Foreskin melanocyte (primary cell): ENCODE measurements at places on chromosomes 7 and 10.

DNA sequence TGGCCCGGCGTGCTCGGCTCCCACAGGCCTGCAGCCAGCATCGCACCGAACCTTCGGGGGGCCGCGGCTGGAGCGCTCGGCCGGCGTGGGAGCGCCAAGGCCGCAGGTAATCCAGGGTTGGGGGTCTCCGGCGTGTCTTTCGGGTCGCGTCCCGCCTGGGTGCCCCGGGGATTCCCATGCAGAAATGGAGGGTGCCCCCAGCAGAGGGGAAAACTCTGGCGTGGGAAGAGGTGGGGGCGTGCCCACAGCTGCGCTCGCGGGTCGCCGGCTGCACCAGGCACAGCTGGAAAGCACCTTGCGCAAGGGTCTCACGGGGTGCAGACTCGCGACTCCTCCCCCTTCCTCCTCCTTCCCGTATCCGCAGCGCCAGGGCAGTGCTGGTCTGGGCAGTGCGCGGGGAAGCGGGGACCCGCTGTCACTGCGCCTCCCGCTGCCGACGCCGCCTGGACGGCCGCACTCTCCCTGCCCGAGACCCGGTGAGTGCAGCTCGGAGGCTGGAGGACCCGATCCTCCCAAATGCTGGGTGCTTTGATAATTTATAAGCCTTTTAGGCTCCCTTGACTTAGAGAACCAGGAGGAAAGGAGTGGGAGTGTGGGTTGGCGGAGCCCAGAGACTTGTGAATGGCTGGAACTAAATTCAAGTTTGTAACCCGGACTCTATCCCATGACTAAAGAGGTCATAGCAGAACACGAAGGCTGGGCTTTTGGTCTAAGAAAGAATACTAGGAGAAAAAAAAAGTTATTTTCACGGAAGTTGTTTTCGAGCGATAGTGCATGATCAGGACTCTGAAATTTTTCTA lies 489 bp downstream of the MAP3K8 start:
- DNase-seq, result peak; percentile 49

DNA sequence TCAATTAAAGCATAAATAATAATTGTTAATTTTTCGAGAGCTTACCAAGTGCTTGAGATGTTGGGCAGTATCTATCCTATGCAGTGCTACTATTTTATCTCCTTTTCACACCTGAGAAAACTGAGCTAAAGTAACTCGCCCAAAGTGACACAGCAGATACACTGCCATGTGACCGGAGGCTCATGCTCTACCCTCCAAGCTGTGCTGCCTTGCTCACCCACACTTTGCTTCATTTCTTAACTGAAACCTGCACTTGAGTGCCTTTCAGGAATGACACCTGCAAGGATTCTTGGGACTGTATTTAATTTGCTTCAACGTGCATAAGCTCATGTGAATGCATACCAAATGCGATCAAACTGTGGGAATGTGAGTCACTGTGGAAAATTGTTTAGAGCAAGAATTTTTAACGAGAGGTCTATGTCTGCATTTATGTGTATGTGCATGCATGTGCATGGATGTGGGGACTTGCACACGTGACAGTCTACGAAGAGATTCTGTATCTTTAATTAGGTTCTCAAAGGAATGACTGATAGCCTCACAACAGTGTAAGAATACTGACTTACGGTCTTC lies 119.2 kb downstream of the ADCYAP1R1 start:
- DNase-seq, result no peak

DNA sequence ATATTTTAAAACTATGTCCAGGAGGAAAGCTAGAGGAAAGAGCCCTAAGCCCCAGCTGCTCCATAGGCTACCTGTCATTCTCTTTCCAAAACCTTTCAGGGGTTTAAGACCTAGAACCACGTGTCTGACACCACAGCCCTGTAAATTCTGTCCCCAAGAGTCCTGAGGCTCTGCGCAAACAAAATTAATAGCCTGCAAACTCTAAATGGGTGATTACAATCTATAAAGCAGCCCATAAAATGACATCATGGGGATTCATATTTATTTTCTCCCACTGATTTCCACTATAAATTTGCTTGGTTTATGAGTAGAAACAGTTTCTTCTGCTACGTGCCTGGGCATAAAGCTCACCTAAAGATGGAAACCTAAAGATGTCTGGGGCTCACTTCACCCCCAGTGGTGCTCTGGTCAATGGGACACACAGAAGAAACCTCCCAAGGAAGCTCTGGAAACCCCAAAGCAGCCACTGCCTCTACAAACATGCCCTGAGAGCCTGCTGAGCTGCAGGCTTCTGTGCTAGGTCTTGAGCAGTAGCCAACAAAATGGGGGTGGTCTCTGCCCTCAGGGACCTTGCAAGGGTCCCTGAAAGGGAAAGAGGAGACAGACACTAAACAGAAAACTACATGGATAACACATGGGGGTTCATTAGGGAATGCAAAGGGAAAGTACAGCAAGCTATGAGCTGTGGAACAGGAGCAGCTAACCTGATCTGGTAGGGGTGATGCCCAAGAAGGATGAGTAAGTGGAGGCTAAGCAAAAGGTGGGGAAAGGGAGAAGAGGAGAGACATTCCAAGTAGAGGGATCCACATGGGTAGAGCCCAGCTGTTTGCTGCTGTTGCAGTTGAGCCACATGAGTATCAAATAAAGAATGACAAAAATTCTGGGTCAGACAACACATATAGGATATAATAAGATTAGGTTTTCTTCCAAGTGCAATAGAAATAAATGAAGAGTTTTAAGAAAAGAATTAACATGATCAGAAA lies 331.7 kb downstream of the KCNMA1 start:
- no peak for DNase-seq

- no peak for DNase-seq
These were observed 636.8 kb upstream of the ANKRD30A start for GRCh38 chr10:36488579-36488978.

DNA sequence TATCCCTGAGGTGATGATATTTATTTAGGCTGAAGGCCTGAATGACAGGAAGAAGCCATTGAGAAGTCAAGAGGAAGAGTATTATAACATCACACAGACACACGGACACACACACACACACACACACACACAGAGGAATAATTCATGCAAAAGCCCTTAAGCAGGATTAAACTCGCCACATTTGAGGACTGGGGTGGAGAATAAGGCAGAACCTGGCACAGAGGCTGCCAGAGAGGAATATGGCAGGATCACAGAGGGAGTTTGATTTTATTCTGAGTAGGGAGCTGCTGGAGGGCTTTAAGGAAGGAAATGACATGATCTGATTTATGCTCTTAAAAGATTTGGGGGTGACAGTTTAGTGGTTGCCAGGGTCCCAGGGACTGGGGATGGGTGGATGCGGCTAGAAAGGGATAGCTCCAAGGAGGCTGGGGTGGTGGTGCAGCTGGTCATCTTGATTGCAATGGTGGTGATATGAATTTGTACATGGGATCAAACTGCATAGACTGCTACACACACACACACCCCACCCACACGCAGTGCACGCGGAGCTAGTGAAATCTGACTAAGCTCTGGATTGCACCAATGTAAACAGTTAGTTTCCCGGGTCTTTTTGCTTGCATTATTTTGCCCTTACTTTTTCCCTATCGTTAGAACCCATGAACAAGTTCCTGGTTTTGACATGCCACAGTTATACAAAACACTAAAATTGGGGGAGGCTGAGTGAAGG lies 11.2 kb downstream of the SMURF1 start:
- DNase-seq, result no peak

GRCh38 chr7:79454361-79454960 lies 994 bp upstream of the MAGI2 start:
- DNase-seq, result no peak

- DNase-seq, result no peak
These were observed 196.8 kb downstream of the PPP1R3A start for GRCh38 chr7:113722006-113722405.

DNA sequence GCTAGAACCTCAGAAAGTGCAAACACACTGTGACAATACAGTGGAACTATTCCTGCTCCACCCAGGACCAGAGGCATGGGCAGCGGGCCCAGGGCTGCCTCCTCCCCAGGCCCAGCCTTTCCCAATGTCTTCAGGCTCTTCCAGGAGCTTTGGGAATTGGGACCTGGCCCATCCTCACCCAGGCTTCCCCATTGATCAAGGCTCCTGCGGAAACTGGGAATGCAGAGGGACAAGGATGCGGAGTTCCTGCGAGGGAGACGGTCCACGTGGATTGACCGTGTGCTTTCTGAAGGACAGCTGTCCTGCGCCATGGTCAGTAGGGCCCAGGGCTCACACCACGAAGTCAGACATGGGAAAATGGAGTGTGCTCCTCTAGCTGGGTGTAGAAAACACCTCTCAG lies 56.6 kb downstream of the CSGALNACT2 start:
- DNase-seq, result no peak

DNA sequence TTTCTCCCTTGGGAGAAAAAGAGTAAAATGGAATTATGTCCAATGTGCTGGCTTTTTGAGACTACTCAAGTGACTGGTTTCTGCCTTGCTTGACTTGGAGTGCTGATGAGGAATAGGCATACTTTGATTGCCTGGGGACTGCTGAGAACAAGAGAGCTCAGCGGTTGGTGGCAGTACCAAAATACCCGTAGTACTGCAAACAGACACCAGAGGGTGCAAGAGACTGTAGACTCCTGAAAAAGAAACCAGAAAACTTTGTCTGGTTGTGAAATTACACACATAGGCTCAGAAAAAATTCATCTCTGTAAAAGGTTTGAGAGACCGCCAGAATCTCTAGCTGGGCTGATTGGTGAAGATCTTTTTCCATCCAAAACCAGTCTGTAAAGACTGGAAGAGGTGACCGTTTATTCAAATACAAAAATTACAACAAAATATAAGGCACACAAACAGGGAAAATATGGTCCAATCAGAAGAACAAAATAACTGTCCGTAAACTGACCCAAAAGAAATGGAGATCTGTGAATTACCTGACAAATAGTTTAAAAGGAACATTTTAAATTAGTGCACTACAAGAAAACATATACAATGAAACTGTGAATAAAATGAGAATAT lies 18.5 kb downstream of the BICC1 start:
- peak; percentile 71 for DNase-seq

DNA sequence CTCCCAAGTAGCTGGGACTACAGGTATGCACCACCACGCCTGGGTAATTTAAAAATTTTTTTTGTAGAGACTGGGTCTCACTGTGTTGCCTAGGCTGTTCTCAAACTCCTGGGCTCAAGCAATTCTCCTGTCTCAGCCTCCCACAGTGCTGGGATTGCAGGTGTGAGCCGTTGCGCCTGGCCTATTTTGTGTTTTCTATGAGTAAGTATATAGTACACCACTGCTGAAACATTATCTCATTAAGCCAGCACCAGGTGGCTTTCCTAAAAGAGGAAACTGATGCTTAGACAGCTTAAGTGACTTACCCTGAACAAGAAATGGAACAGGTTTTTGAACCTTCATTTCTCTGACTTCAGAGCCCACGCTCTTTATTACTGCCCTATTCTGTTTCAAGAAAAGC lies 7.8 kb upstream of the PTPN12 start:
- no peak for DNase-seq

DNA sequence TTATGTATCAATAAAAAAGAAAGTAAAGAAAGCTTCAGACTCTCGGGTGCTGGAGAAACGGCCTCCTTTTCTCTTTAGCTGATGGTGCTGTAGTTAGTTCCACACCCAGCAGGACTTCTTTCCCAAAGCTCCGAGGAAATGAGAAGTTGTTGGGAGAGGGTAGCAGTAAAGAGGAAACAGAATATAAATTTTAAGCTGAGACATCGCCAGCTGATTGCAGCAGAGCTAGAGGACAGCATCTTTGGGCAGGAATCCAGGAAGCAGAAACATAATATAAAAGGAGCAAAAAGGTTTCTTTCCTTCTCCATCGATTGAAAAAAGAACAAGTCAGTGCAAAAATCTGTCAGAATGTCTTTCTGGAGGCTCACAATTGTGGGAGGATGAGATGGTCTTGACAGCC lies 616.9 kb upstream of the FOXK1 start:
- no peak for DNase-seq

DNA sequence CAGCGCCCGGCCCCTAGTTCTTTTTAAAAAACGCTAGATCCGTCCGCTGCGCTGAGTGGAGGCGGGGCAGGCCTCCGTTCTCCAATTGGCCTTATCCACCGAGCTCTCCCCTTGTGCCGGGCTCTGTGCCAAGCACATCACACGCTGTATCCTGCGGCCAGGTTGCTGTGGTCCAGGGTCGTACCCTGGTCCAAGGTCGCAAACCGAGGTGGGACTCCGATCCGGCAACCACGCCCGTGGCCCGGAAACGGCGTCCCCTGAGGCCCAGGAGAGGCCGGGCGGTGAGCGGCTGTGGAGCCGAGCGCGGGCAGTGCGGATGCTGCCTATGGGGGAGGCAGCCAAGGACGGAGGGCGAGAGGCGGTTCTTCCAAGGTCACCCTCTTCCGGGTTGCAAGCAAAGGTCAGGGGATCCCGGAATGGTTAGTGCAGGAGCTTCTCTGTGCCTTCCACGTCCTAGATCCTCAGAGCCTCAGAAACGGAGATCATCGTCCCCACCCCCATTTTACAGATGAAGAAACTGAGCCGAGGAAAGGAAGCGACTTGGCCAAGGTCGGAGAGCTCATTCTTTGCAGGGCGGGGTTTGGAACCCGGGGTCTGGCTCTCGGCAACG lies 72.4 kb upstream of the LRRC4 start:
- peak; percentile 42 for DNase-seq
